ENCODE measurements at places on chromosomes 2 and 18.

DNA sequence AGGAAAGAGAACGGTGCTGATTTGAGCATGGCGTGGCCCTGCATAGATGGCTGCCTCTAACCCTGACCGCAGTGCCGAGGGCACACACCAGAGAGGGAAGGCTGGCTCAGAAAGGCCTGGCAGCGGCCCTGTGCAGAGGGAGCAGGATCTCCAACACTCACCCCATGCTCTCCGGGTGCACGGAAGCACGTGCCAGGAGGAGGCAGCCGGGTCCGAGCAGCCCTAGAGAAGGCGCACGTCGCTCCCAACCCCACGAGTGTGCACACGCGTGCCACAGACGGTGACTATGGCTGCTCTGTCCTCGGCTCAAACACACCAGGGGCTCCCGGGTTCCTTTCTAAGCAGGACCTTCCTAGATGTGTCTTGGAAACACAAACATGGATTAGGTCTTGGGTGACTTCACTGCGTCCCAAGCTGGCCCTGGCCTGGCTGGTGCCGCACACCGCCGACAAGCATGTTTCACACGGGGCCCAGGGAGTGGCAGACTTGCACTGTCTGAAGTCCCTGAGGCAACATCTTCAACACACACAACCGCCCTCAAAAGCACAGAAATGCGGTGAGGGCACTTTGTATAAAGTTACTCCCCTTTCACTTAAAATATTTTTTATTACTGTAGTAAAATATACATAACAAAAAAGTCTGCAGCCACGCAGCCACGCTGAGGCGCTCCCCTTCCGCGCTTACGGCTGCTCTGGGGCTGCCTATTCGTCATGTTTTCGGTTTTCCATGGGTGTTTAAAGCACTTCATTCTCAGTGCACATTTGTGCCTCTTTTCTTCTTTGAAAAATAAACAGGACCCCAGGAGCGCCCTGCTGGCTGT lies 110.0 kb downstream of the ZNF516 start:
- DNase-seq = no peak

DNA sequence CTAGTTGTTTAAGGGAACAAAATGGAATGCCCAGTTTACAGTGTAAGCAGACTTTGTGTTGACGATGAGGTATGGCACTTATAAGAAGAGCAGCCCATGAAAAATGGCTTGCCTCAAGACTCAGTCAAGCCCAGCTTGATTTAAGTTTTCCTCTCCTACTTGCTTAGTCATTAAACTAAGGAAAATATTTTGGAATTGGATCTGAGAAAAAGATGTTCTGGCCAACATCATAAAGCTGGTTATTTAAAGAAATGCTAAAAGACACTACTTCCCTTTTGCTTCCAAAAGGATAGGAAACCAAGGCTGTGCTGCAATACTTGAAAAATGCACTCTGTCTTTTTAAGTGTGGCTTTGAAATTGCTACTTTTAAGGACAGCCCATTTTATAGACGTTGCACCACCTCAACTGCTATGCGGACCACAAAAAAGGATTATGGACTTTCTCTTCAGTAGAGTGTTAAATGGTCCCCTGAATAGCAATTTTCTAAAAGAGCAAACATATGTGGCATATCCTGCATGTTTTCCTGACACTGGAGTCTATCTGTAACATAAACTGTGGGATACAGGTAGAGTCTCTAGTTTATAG lies 32.1 kb downstream of the CCDC141 start:
- DNase-seq = no peak

- DNase-seq = no peak
Observed at GRCh38 chr2:70090706-70091334, 3.5 kb downstream of the PCBP1 start.

- no peak for DNase-seq
Observed at GRCh38 chr2:47719099-47719498, 63.8 kb upstream of the MSH6 start.

- DNase-seq = no peak
Observed at GRCh38 chr2:239385096-239386000, 15.5 kb downstream of the HDAC4 start.

DNA sequence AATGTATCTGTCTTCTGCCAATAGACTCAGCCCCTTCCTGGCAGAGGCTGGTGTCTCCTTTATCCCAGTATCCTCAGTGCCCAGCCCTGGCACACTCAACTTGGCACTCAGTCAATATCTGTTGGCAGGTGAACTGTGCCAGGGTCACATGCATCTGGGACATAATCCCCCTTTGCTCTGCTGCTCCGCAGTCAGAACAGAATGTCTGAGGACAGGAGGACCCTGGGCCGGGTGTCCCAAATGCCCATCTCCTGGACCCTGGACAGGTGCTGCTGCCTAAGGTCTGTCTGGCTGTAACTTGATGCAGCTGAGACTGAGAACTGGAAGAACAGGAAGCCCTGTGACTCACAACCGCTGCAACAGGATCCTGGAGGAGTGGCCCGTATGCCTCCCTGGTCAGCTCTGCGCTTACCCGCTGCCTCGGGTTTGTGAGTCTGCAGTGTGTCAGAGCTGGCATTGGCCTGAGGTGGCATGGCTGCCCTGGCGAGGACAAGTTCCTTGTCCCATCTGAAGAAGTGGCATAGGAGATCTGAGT lies 11.4 kb downstream of the HK2 start:
- DNase-seq = no peak
